Kidney epithelial cell (primary cell): ENCODE measurements at places on chromosomes 3 and 15. TPM values are rescaled to one million over a fixed set of nuclear protein-coding genes. Genes with fewer than 3 reads are reported as not detected.
A peak's percentile ranks its signal among the peaks of the same experiment; 100 is the strongest.

DNA sequence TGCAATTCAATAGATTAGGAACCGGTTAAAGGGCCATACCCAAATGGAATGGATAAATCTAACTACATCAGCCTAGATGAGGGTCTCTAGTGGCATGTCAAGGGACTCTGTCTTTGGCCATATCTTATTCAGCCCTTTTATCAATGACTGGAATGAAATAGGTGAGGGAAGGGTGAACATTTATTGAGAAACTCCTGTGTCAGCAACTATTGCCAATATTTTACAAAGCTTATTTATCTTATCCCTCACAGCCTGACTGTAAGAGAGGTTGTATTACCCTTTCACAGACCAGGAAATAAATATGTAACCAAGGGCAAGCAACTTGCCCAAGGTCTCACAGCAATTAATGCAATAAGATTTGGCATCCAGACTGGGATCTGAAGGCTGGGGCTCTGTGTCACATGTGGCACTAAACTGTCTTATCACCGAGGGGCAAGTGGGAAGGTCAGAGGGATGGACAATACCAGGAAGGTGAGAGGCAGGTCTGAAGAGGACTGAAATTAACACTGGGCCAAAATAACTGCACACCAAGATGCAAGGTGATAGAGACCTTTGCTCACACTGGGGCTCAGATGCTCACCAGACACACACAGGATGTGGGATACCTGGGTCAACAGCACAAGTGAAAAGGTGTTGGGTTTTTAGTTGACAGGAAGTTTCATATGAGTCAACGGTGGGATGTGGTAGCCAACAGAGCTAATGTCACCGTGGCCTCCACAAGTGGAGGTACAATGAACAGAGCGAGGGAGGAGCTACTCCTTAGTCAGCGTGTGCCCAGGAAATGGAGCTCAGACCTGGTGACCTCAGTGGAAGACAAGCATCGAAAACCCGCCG lies 261.3 kb downstream of the RPLP1 start:
- DNase-seq, result no peak

- DNase-seq, result no peak
Measured at GRCh38 chr3:46676601-46677410, 16.7 kb downstream of the ALS2CL start.

Gene SMCO1
- not detected in 2 replicates for total RNA-seq

GRCh38 chr3:18556503-18557135 lies 131.5 kb upstream of the SATB1 start:
- peak; percentile 10 for DNase-seq

DNA sequence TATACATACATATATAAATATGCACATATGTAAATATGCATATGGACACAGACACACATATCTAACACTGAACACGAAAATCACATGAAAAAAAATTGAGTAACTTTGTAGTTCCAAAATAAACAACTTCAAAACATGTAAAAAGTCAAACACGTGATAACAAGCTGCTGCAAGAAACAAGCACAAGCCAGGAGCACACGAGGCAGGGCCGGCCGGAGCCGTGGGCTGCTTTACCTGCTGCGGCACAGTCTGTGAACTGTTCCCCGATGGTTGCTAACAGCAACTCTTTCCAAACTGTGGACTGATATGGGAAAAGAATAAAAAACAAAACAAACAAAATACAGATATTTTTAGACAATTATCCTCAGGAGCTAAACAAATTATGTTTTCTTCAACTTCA lies 31.6 kb downstream of the EIF4E3 start:
- DNase-seq, result no peak

Gene NAALADL2
- 2.9 and 4.4 TPM in 2 replicates for total RNA-seq

Gene CGNL1
- 2.1 and 2.8 TPM in 2 replicates for total RNA-seq

Gene CCK
- 0.42 and 0.68 TPM in 2 replicates for total RNA-seq

- no peak for DNase-seq
Measured at GRCh38 chr3:9649791-9650521, 651 bp downstream of the MTMR14 start.

Gene ALG1L2
- not detected in 2 replicates for total RNA-seq

GRCh38 chr3:12179441-12179840 lies 20.7 kb upstream of the TIMP4 start:
- DNase-seq, result no peak

Gene FLNB
- total RNA-seq, result 536 and 566 TPM in 2 replicates

DNA sequence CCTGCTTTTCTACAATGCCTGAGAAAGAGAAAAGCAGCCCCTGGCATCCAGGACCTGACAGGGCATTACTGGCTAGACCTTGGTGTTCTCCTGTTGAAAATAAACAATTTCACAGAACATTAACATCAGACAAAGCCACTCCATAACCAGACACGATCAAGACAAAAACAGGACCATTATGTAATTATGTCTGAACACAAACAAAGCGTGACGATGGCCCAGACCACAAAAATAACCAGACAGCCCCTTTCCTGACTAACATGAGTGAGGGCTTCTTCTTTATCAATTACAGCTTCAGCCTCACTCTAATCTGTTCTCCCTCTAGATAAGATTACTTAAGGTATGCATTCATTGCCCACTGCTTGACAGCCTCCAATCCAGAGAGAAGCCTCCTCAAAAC lies 172.7 kb upstream of the LMCD1 start:
- DNase-seq, result no peak

Gene THSD4
- 17.7 and 19.6 TPM in 2 replicates for total RNA-seq

GRCh38 chr15:70181626-70182255 lies 84.0 kb upstream of the TLE3 start:
- DNase-seq, result no peak

DNA sequence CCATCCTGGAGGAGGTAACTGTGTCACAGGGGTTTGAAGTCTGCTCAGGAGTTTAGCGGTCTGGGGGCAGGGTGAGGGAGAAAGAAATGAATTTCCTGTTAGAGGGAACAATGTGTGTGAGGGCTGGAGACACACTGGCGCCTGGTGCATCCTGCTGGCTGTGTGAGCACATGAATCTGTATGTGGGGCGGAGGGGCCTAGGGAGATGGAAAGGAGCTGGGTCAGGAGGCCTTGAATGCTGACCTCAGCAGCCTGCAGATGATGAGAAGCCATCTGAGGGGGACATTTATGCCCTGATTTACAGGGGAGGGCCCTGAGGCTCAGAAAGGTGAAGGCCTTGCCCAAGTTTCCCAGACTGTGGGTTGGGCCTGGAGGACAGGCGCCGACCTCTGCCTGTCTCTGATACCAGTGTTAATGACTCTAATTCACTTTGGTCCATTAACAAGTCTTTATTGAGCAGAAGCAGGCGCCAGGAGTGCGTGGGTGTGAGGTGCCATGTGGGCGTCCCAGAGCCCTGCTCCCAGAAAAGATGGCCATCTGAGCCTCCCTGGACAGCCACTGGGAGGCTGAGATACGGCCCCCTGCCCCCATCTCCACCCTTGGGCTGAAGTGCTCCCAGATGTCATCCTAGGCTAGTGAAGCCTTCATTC lies 34.8 kb downstream of the LINGO1 start:
- no peak for DNase-seq

GRCh38 chr3:60055765-60056164 lies 1005.9 kb upstream of the CFAP20DC start:
- DNase-seq, result no peak

- DNase-seq, result no peak
Measured at GRCh38 chr3:123782488-123782887, 101.6 kb downstream of the MYLK start.

DNA sequence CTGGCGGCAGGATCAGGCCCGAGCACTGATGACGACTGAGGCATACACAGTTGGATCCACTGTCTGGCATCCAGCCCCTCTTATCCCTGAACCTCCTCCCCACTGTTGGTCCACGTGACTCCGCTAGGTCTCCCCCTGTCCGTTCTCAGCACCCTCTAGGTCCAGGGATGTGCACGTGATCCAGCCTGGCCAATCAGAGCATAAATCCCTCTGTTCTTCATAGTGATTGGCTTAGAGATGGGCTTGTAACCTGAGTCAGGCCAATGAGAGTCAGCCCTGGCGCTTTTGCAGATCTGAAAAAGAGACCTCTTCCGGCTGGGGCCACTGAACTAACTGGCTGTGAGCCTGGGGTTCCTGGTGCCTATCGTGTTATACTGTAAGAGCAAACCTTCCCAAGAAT lies 20.5 kb upstream of the IQSEC1 start:
- no peak for DNase-seq

Gene SGO1
- total RNA-seq, result 4.8 and 6.9 TPM in 2 replicates

DNA sequence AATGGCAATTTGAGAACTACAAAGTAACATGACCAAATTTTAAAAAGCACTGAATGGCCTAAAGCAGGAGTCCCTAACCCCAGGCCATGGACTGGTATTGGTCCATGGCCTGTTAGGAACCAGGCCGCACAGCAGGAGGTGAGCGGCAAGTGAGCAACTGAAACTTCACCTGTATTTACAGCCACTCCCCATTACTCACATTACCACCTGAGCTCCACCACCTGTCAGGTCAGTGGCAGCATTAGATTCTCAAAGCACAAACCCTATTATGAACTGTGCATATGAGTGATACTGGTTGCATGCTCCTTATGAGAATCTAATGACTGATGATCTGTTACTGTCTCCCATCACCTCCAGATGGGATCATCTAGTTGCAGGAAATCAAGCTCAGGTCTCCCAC lies 48.8 kb downstream of the SENP7 start:
- DNase-seq, result no peak

DNA sequence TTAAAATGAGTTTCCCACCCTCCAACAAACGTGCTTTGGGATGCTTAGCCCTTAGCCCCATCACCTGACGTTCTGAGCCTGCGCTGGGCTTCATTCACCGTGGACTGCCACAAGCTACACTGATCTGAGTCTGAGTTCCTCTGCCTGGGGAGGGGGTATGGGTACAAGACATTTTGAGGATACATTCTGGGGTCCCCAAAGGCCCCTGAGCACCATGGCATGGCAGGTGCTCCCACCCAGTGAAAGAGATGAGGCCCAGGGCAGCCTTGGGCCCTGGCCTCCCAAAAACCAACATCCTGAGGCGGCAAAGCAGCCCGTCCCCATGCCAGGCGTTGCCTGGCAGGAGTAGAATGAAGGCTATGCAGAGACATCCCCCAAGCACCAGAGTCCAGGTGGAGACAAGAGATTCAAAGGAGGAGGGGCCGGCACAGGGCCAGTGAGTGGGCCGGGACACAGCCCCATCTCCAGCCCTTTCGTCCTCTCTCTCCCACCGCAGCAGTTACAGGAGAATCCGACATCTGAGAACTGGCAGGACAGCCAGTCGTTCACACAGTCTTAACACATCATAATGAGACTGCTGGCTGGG lies 74.5 kb downstream of the VGLL4 start:
- no peak for DNase-seq

DNA sequence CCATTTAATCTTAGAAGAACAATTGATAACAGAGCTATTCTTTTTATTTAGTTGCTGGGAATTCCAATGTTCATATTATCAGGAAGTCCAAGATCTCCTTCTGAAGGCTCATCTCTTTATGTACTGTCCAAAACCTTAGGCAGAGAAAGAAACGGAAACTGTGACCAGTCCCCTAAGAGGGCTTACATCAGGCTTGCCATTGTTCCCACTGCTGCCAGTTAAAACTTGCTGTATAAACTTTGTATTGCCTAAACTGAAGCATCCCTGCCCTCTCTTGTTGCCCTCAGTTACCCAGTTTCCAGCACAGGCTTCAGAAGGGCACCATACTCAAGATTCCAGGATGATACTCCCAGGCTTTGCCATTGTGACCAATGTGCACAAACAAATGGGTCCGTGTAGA lies 435.2 kb upstream of the NAALADL2 start:
- no peak for DNase-seq

DNA sequence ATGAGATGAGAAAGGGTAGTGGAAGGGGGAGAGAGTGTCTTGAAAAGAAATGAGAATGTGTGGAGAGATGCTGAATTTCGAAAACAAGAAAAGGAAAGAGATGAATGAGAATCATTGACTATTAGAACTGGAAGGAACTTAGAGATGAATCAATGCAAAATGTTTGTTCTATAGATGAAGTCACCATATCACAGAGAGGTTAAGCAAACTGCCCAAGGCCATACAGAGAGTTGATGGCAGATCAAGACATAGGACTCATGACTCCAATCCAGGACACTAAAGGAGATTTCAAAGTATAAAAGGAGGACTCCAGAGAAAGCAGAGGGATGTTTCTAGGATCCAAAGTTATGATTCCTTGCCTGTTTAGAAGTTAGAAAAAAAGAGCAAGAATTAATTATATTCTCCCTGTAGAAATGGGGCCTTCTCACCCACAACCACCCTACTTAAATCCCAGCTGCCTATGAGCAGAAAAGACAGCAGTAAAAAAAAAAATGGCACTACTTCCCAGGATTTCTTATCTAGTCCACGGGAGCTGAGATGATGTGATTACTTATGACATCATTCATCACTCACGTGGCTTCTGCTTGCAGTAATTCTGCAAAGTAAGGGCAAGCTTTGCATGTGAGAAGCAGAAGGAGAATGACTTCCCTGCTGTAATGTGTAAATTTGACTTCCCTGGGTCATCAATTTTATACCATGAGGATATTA lies 210.8 kb upstream of the MRPL3 start:
- DNase-seq, result no peak

DNA sequence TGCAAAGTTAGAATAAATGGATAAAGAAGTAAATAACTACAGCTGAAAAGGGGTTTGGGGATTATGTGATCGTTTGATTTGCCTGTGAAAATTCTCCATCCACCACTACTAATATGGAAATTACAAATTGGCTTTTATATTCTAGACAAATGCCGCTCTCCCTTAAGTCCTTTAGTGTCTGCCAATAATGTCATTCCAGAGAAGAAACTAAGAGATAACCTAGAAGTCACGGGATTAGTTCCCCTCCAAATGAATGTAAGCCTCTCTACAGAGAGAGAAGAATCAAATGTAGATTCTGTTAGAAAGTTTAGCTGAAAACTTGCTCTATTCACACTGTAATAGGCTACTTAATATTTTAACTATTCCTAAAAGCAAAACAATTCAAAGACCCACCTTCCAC lies 92.0 kb downstream of the ALDH1A2 start:
- DNase-seq, result no peak

GRCh38 chr3:111796566-111796965 lies 62.5 kb upstream of the PHLDB2 start:
- no peak for DNase-seq

DNA sequence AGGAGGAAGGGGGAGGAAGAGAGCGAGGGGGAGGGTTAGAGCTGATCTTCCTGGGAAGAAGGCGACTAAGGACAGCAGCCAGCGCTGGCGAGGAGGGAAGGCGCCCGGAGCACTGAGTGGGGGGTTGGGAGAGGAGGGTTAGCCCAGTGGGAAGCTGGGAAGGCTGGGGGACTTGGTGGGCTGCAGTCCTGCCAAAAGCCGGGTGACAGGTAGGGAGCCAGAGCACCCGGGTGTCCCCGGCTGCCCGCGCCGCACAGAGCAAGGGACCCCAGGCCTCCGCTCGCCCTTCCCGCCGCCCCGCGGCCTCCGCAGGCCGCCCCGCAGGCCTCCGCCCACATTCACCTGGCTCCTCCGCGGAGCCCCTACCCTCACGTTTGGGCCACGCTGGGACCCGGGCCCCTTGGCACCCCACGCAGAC lies 448 bp downstream of the SLC12A8 start:
- no peak for DNase-seq

- DNase-seq, result no peak
Measured at GRCh38 chr3:127670761-127671522, 1.8 kb upstream of the ABTB1 start.

- no peak for DNase-seq
Measured at GRCh38 chr15:68399096-68400065, 32.6 kb downstream of the ITGA11 start.

Gene GPR160
- total RNA-seq, result 13.2 and 14.2 TPM in 2 replicates

Gene GPR15
- not detected in 2 replicates for total RNA-seq

- DNase-seq, result peak; percentile 43
Measured at GRCh38 chr15:50686469-50687301, at the start of gene TRPM7. Gene TRPM7 (minus strand): TSS chr15:50686797. CDS start chr15:50686533, 264 bp downstream.
